ENCODE measurements at places on chromosomes 7 and 10. TPM values are rescaled to one million over a fixed set of nuclear protein-coding genes. Genes with fewer than 3 reads are reported as not detected.

The FGFR2 gene
- total RNA-seq, result 0.22 TPM

The PRF1 gene
- 56.4 TPM for total RNA-seq

The DRGX gene
- total RNA-seq, result not detected

The ARHGAP19 gene
- total RNA-seq, result 6.4 TPM

DNA sequence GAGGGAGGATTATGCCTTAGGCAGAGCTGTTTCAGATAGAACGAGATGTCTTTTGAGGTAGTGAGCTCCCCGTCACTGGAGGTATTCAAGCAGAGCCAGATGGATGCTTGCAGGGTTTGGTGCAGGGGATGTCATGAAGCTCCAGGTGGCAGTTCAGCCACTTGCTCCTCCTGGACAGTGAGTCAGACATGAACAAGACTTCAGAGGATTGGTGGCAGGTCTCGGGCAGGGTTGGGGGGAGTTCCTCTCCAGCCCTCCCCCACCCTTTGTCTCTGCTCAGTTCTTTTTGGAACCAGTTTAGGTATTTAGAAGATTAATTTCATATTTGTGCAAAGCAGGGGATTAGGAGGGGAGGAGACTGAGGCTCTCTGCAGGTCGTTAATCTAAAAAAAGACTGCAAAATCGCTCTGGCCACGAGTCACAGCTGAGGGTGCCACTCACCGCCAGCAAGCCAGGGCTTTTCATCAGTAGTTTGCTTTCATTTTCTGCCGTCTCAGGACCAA, 21.5 kb upstream of the MYL10 start:
- DNase-seq, result no peak

- no peak for DNase-seq
Measured at GRCh38 chr10:100895896-100896295, 16.9 kb upstream of the SLF2 start.

All from CD8-positive, alpha-beta T cell (primary cell).